ENCODE measurements at places on chromosomes 16 and 17.

DNA sequence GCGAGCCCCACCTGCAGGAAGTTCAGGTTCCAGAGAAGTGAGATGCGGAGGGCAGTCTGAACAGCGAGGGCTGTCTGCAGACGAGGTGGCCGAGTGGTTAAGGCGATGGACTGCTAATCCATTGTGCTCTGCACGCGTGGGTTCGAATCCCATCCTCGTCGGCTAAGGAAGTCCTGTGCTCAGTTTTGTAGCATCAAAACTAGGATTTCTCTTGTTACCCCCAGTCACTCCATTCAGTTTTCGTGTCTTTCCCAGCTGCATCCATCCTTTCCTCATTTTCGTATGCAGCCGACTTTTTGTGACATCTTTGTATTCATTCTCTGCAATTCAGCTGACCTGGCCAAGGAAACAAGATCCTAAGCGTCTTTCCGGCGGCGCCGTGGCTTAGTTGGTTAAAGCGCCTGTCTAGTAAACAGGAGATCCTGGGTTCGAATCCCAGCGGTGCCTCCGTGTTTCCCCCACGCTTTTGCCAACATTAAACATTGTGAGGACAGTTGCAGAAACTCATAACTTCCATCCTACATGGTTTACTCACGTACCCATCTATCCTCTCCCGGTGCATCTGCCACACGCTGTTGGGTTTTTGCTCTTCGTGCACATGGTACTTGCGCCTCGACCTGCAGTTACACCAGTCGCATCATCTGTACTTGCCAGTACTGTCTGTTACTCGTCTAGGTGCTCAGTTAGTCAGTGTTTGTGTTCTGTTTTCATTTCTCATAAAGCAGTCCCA lies 3.0 kb downstream of the BORCS6 start:
- peak; percentile 84 for DNase-seq

GRCh38 chr17:40645291-40645690 lies 2.3 kb downstream of the SMARCE1 start:
- no peak for DNase-seq

DNA sequence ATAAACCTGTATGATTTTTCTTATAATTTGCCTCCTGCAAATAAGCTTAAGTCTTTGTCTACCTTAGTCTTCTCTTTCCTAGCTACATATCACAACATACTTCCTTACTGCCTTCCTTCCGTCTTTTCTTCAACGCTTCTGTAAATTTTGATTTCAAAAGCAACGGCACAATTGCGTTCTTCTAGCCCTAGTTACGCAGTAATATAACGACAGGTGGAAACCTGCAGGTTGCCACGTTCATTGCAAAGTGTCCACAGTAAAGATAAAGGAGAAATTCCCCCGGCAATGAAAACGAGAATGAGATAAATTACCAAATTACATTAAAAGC lies 546 bp upstream of the PSMD7 start:
- DNase-seq: no peak

DNA sequence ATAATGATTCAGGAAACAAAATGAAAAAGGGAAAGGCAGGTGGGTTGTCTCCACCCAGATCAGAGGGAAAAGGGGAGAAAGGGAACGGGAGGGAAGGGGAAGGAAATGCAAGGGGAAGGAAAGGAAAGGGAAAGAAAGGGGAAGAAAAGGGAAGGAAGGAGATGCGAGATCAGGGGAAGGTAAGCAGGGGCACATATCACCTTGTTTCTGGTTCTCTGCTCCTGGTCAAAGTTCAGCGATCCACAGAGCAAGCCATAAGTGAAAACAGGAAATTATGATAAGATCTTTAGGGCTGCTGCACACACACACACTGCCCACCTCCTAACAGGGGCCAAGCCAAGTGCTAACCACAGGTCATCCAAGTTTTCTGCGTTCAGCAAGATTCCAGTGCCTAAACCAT lies 37.5 kb upstream of the GRIN2A start:
- no peak for DNase-seq

DNA sequence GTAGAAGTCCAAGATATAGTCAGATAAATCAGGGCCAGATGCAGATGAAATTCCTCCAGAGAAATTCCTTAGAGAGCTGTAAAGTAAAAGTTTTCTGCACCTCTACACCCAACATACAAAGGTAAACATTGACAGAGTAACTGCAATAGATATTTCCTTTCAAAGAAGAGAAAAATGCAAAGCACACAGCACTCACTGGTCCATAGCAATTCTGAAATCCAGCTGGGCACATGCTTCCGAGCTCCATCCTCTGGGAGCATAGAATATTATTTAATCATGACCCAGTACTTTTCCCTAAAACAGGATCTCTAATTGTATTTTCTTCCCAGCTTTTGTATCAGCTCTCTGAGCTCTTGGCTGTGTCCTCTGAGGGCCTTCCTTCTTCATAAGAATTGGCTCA lies 239.5 kb upstream of the IRX3 start:
- DNase-seq: no peak

DNA sequence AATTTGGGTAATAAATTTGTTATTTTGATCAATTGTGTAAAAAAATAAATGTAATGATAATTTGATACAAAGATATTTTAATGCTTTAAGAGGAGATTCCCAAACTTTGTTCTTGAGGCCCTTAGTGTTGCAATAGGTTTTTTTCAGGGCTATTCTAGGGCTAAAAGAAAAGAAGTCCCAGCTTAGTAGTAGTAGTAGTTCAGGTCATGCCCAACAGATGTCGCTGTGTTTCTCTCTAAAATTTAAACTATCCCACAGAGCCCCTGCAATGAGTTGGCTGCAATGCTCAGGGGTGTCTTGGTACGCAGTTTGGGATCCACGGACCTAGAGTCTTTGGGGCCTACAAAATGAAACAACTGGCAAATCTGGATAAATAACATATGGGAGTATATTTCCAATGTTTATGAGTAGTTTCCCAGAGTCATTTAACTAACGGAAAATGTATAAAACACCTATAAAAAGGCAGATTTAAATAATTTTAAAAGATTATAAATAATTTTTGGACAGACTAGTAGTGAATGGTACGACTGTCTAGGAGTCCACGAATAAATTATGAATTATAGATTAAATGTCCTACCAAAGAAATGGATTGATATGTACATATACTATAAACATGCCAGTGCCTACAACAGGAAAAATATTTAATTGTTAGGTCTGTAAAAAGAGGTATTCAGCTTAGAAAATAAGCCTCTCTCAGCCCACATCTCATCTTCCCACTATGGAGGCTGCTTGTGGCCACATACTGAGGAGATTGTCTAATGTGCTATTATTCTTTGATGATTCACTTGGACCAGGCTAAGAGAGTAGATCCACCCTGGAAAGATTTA lies 228.5 kb upstream of the PMFBP1 start:
- DNase-seq: no peak

DNA sequence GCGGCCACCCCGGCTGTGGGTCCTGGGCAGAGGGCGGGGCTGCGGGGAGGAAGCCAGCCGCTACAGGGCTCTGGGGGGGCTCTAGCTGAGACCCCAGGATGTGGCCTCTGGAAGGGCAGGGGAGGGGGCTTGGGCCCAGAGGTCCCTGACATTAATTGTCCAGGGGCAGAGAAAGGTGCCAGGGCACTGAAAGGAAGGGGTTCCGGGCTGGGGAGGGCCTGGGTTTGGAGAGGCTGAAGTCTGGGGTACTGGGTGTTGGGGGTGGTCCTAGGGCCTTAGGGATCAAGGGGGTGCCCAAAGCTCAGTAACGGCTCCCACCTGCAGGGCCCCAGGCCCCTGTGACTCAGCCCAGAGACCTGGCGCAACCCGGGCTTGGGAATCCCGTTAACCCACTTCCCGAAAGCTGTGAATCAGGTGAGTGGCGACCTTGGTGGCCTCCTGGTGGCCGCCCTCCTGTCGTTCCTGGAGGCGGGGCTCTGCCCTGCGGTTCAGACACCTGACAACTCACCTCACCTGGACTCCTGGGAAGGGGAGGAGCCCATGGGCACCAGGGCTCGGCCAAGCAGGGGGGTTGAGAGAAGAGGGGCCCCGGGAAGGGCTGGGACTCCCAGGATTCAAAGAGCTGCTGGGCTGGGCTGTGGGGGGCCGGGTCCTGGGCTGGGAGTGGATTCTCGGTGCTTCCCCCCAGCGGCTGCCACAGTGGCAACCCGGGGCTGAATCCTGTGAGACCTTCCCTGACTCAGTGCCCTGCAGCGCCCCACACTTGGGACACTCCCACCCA lies 465 bp upstream of the PRSS22 start:
- no peak for DNase-seq

DNA sequence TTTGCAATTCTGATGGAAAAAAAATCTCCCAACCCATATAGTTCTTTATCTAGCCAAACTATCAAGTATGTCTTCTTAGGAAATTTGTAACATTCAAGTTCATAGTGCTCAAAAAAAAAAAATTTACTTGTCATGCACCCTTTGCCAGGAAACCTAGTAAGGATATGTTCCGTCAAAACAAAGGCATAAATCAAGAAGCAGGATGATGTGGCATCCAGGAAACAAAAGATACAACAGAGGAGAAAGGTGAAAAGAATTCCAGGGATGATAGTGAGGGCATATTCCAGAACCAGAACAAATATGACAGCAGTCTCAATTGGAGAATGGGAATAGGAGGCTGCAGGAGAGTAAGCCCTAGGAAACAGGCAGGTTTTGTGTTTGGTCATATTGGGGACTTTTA lies 104.6 kb downstream of the SPAG9 start:
- no peak for DNase-seq

DNA sequence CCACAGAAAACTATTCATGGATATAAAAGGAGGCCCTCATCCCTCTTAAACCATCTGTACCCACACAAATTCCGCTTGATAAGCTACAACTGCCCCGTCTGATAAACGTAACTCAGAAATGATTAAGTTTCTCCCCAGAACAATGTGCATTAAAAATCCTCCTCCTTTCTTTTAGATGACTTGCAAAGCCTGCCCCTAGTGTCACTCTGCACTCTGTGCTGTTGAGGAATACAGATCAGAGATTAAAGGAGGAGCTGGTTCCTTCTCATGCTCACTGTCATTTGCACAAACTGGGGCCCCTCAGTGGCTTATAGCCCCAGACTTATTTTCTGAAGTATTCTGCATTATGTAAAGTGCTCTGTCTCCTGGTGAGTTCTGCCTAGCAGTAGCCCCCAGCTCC lies 33.3 kb downstream of the CDRT15 start:
- DNase-seq: no peak

- no peak for DNase-seq
These were observed 3.9 kb upstream of the HEXIM1 start for GRCh38 chr17:45144199-45145034.

DNA sequence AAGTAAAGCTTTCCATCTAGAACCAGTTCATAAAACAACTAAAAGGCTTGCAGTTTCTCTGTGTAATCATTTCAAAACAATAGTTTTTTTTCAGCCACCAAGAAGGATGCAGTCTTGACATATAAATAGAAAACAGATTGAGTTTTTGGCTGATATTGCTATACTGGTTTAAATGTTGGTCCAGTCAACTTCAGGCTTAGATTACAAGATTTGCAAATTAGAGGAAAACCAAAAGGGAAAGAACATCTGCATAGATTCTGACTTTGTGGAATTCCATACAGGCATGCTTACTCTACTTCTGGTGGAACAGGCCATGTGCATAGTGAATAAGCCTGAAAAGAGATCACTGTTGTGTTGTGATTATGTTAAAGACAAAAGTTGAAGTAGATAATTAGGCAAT lies 150.3 kb downstream of the BCAS3 start:
- no peak for DNase-seq

DNA sequence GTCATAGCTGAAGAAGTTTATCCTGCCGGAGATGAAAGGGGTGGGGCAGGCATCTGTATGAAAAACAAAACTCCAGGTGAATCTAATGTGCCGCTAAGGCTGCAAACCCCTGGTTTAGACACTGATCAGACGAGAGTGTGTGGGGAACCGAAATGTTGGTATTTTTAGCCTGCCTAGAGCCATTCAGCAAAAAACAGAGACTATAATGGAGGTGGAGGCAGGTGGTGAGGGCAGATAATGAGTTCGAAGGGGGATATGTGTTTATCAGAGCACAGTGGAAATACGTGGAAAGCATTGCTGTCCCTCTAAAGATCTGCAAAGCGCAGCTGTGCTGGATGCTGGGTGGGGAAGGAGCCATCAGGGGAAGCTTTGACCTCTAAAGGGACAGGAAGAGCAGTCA lies 127.5 kb upstream of the WSCD1 start:
- DNase-seq: no peak

GRCh38 chr16:28321700-28322411 lies 29.5 kb downstream of the SBK1 start:
- no peak for DNase-seq

DNA sequence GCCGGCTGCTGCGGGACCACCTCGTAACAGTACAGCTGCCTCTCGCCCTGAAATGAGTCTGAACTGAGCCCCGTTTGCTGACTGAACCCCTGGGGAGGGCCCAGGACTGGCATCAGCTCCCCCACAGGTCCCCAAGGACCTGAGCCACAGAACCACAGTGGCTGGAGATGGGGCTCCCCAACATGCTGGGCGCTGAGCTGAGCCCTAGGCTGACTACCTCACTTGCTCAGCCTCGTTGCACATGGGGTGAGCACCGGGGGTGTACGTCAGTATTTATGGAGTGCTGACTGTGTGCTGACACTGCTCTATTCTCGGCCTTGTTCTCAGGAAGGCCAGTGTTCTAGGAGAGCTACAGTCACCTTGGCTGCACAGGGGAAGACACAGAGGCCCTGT lies 6.6 kb upstream of the VASN start:
- no peak for DNase-seq

DNA sequence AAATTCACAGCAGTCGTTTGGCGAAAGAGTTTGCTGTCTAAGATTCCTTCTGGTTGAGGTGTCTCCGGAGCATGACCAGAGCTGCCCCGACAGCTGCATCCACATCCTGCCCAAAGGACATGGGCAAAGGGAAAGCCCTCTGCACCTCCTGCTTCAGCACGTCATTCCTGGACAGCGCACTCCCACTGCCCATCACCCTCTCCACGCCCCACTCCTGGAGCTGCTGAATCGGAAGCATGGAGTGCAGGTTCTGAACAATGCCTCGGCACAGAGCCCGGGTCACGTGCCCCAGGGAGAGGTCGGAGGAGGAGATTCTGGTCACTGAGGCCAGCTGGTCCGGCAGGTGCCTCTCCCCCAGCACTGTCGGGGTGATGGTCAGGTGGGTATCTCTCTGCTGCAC lies 1.3 kb upstream of the TRPV1 start:
- DNase-seq: no peak

DNA sequence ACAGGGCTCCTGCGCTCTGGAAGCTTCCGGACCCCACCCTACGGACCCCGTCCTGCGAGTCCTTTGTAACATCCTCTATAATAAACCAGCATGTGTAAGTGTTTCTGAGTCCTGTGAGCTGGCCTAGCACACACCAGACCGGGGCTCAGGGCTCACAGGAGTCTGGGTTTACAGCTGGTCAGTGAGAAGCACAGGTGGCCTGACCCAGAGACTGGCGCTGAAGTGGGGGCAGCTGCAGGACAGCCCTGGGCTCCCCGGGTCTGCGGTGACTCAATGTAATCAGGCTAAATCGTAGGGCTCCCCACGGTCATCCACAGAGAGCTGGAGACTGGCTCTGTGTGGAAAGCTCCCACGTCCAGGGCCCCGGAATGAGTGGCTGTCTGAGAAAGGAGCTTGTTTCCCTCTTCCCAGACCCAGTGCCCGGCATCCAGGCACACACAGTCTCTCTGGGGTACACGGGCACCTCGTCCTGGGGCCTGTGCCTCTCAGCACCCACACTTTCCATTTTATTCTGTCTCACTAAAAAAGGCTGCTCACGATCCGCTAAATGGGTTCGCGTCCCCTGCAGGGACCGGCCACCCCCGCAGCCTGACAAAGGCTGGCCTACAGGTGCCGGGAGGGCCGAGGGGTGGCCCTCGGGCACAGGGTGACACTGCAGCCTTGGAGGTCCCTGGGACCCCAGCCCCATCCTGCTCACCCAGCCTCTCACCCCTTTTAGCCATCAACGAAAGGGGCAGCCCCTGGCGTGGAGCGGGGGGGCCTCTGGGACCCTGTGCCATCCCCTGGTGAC lies 18.9 kb upstream of the CBFA2T3 start:
- DNase-seq: no peak

GRCh38 chr16:85028685-85029407 lies 1.3 kb downstream of the KIAA0513 start:
- DNase-seq: peak; percentile 60
